ENCODE measurements at places on chromosomes 11 and 22.

DNA sequence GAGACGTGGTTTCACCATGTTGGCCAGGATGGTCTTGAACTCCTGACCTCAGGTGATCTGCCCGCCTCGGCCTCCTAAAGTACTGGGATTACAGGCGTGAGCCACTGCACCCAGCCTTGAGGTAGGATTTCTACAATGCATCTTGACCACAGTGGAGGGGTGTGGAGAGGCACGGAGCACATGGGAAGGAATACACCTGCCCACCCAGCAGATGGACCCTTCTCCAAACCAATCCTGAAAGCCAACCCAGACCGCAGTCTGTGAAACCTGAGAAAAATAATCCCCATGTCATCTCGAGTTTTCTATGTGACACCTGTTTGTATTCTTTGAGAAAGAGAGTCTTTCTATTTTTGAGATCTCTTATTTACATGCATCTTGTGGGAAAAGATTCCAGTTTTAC lies 32.5 kb downstream of the LGR4 start:
- DNase-seq: no peak

DNA sequence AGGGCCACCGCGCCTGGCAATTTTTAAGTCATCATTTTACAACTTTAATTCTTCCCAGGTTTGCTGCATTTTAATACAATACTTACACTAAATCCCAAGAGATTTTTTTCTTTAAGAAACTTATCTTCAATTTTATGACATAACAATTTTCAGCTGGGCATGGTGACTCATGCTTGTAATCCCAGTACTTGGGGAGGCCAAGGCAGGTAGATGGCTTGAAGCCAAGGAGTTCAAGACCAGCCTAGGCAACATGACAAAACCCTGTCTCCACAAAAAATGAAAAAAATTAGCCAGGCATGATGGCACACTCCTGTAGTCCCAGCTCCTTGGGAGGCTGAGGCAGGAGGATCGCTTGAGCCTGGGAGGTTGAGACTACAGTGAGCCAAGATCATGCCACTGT lies 38.8 kb downstream of the CLDN25 start:
- DNase-seq: no peak

GRCh38 chr11:78886616-78887015 lies 312.0 kb upstream of the NARS2 start:
- DNase-seq: peak; percentile 47

DNA sequence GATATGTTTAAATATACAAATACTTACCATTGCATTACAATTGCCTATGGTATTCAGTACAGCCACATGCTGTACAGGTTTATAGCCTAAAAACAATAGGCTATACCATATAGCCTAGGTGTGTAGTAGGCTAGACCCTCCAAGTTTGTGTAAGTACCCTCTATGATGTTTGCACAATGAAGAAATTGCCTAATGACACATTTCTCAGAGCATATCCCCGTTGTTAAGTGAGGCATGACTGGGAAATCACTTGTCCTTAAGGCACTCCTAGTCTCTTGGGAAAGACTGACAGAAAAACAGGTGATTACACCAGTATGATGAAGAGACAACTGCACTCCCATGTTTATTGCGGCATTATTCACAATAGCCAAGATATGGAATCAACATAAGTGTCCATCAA lies 187.2 kb downstream of the SPON1 start:
- DNase-seq: no peak

GRCh38 chr11:92393218-92393617 lies 168.6 kb downstream of the FAT3 start:
- DNase-seq: no peak

GRCh38 chr11:65547446-65548125 lies 10.6 kb downstream of the LTBP3 start:
- no peak for DNase-seq

GRCh38 chr11:116384407-116384806 lies 388.4 kb downstream of the BUD13 start:
- no peak for DNase-seq

DNA sequence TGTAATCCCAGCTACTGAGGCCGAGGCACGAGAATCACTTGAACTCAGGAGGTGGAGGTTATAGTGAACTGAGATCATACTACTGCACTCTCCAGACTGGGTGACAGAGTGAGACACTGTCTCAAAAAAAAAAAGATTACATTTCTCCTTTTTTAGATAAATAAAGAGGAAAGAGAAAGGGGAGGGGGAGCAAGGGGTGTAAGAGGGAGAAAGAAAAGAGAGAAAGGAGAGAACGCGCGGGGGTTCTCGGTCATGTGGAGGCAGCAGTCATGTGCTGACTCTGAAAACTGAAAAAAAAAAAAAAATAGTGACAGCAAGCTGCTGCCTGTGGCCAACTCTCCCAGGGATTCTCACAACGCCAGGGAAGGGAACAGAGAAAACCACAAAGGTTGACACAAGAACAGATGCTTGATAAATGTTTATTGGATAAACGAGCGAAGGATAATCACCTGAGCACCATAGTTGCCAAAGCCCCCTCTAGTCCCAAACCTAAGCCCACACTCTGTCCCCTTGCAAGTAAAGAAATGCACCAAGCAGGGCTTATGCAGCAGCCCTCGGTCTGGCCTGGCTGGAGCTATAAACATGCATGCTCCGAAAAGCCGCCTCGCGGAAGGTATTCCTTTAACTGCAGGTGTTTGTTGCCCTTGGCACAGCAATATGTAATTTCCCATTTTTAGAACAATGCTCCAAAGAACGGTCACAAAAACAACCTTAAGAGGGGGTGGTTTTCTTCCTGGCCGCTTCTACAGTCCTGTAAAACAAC lies 14.5 kb downstream of the SCGB1A1 start:
- no peak for DNase-seq

Data from skeletal muscle cell (primary cell).